ENCODE measurements at places on chromosomes 2 and 18. TPM values are rescaled to one million over a fixed set of nuclear protein-coding genes. Genes with fewer than 3 reads are reported as not detected.

- DNase-seq = no peak
Measured at GRCh38 chr2:188032786-188033185, 258.9 kb upstream of the GULP1 start.

- no peak for DNase-seq
Measured at GRCh38 chr2:53600815-53601214, 166.8 kb upstream of the CHAC2 start.

TUBA3E gene
- not detected for total RNA-seq

IL1A gene
- not detected for total RNA-seq

GRCh38 chr18:7304061-7304370 lies 73.1 kb downstream of the LRRC30 start:
- DNase-seq = no peak

DNA sequence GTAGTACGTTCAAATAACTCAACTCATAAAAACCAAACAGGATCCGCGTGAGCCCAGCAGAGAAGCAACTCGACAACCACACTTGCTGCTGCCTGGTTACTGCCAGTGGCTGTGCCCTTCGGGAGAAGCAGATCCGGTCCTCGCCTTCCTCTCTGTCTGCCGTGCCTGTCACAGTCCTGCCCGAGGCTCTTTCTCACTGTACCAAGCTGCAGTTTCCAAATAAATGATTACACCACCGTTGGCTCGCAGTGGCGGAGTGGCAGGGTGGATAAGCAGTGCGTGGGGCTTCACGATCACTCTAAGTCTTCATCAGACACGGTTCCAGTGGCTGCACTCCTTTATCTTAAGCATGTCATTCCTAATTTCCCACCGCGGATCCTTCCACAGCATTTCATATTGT lies 26.1 kb upstream of the SALL3 start:
- DNase-seq = no peak

ZNF513 gene
- 0.88 TPM for total RNA-seq

MARCHF4 gene
- total RNA-seq = not detected

NXPH2 gene
- total RNA-seq = not detected

PID1 gene
- total RNA-seq = 26.4 TPM

DNA sequence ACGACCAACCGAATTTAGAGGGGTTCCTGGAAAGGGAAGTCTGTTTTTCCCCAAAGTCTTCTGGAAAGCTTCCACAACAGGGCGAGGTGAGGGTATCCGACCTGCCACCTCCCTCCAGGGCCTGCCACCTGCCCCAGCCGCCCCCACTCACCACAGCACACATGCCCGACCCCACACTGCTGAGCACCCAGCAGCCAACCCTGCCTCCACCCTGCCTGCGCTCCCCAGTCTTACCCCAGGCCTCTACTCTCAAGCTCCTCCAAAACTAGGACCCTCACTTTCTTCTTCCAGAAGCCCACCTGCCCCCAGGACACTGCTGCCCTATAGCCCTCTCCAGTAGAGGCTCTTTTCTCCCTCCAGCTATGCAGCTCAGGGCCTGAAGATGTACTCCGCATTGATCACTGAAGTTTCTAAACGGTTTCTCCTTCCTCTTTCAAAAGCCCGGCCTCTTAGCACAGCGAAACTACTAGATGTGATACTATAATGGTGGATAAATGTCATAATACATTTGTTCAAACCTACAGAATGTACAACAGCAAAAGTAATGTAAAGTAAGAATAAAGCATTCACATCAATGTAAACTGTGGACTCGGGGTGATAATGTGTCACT lies 128.8 kb upstream of the SLC1A4 start:
- DNase-seq = no peak

DNA sequence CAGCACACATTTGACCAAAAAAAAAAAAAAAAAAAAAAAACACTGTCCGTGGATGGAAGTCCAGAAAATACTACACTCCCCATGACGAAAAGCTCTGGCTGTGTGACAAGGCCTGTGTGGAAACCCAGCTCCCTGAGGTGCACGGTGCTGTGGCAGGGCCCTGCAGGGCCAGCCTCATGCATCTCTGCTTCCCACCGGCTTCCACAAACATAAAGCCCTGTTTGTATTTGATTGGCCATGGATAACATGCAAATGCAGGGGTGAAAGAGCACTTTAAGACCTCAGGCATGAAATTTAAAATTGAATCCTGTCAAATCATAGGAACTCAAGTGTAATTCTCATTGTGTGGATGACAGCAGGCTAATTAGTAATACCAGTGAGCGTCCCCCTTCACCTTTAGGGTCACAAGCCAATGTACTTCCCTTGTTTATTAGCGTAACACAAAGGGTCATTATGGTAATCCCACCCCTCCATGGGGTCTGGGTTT lies 757.2 kb downstream of the GALR1 start:
- DNase-seq = no peak

VRK2 gene
- 27.7 TPM for total RNA-seq

MOCOS gene
- under 0.01 TPM for total RNA-seq

GRCh38 chr2:85525567-85525966 lies 13.4 kb upstream of the MAT2A start:
- no peak for DNase-seq

- DNase-seq = no peak
Measured at GRCh38 chr2:44886414-44886813, 55.1 kb upstream of the SIX3 start.
